ENCODE measurements at places on chromosomes 2 and 18.

DNA sequence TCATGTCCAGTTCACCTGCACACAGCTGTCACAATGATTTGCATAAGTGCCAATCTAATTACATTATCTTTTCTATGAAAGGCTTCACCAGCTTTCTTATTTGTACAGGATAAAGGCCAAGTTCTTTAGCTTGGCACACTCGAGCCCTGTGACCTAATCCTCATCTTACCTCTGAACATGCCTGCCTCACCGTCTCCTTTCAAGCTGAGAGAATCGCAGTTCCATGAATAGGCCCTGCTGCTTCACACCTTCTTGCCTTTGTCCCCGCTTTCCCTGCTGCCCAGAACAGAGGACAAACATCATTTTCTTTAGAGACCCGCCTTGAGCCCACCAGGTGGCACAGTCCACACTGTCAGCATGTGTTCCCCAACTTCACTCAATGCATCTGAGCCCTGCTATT is 1094.7 kb downstream of the BCL11A start:
- DNase-seq: no peak

- no peak for DNase-seq
Measured at GRCh38 chr2:37391711-37392110, 47.3 kb downstream of the QPCT start.

- no peak for DNase-seq
Measured at GRCh38 chr2:85712849-85713612, 18.9 kb downstream of the GNLY start.

- DNase-seq: no peak
Measured at GRCh38 chr18:23114171-23114881, 21.0 kb upstream of the CABLES1 start.

DNA sequence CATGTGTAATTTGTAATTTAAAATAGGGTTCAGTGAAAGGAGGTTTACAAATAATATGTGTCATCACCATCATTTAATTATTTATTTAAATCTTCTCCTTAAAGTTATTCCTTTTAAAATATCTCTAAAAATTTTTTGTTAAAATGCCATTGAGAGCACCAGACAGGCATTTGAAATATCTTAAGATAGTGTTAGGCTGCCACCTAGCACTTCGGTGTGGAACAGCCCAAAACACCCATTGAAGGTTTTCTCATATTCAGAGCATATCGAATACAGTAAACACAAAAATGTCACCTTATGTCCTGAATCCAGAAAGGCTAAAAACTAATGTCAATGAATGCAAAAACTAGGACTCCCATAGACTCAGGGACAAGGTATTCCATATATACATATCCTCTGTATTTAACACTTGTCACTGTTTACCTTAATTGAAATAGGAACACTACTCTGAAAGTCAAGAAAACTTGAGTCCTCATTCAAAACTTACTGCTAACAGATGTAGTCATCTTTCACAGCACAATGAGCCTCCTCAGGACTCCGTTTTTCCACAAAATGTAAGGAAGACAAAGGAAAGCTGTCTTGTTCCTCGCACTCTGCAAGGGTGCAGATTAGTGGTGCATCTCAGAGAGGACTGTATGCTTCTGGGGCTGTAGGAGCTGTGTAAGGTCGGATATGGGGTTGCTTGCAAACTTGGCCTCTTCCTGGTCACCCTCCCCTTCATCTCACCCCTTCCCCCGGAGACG is 329.5 kb downstream of the PAX3 start:
- DNase-seq: no peak

Measured in activated naive CD4-positive, alpha-beta T cell (primary cell).